Pancreas (tissue), 10 donors: ENCODE measurements at places on chromosomes 6 and 20. TPM values are rescaled to one million over a fixed set of nuclear protein-coding genes. Genes with fewer than 3 reads are reported as not detected.

The GLP1R gene
- total RNA-seq, result 6.6 TPM

The C20orf204 gene
- 0.81 TPM for total RNA-seq

The IBTK gene
- total RNA-seq, result 18.8 TPM

The MCHR2 gene
- total RNA-seq, result not detected

The PXT1 gene
- total RNA-seq, result not detected
